CMK (cell line): ENCODE measurements at places on chromosomes 7 and 10.

DNA sequence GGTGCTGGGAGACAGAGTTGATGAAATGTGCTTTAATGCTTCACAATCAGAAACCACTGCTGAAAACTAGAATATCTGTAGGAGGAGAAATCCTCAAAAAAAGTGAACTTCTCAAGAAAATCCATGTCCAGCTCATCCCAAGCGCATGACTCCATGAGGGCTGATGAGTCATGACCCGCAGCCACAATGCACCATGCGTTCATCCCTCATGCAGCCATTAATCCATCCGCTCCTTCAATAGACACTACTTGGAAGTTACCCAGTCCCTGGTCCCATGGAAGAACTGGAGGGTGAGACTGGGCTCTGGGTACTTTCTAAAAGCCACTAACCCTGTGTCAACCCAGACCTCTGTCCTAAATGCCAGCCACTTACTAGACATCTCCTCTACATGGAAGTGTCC lies 24.4 kb downstream of the TMEM273 start:
- no peak for DNase-seq

DNA sequence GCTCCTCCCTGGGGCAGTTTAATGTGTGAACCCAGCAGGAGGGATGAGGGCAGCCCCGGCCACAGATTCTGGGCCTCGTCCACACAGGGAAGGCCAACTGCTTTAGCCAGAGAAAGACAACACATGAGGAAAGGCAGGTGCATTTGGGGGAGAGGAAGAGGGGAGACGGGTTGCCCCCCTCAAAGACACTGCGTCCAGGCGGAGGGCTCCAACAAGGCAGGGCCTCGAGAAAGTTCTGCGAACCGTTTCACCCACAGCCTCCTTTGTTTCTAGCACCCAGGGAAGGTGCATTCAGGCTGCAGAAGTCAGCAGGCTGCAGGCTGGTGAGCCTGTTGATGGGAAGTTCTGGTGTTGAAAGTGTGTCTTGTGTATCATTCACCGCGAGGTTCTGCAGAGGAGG lies 10.1 kb downstream of the FOXL3 start:
- DNase-seq = no peak

DNA sequence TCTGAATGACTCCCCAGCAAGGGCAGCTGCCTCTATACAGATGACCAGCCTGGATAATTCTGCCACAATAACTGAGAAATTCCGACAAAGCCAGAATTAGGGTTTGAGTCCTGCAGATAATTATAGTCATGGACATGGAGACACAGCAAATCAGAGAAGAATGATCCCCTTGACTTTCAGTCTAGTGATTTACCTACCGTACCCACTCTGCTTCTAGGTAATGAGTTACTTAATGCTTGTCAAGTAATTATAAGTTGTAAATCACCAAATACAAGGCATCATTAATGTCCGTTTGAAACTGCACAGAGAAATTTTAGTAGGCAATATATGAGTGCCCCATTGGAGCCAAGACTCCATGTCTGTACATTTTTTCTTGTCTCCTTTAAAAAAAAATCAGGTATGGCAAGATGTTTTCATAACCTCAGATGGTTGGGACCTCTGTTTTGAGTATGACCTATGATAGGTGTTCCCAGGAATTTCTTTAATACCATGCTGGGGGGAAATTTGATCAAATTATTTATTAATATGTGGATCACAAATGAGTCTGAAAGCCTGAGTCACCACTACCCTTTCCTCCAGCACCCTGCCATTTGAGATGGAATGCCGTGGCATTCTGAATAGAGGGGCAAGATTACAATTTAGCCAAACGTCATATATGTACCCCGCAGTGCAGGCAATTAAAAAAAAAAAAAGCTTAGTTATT lies 5.5 kb upstream of the ARID5B start:
- DNase-seq = no peak

- no peak for DNase-seq
These were observed 114.0 kb upstream of the HGF start for GRCh38 chr7:81883801-81884393.

GRCh38 chr7:44460325-44460724 lies 30.1 kb downstream of the NUDCD3 start:
- no peak for DNase-seq

DNA sequence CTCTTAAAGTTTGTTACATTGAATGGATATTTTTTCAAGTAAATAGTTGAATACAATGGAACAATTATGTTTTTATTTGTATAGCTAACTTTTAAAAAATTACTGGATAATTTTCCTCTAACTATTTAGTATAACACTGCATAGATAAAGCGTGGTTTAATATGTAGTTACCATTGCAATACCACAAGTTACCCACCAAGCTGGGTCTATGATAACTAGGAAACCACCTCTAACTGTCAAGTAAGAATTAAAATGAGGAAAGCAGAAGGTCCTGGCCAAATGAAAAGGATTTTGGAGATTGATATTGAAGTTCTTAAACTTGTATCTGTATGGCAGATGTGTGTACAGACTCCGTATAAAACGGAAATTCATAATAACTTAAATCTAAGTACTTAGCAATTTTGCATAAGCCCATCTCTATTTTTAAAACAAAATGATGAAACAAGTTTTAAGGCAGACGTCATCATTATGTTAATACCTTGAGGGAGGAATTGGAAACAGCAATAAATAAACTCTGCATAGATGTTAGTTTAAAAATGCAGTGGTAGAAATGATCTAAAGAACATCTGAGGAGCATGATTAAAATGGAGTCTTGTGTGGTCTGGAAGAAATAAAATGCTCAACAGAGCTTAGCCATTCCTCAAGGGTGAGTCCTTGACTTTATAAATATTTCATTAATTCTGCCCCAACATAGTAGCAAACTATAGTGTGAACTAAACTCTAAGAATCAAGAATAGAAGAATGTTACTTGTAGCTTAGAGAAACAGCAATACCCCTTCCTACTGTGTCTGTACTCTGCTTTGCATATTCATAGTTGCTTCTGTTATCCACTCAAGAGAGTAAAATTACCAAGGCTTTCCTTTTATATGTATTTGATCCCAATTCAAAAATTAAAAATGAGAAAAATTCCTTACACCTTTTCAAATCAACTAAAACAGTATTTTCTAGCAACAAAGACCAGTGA lies 206.4 kb upstream of the FERD3L start:
- DNase-seq = no peak

- no peak for DNase-seq
These were observed 38.8 kb upstream of the CDK6 start for GRCh38 chr7:92875173-92875572.

GRCh38 chr10:17161775-17162174 lies 32.2 kb upstream of the CUBN start:
- DNase-seq = no peak

- DNase-seq = no peak
These were observed 333.8 kb downstream of the CXCL12 start for GRCh38 chr10:44051091-44051490.

- no peak for DNase-seq
These were observed 369.8 kb downstream of the GFRA1 start for GRCh38 chr10:115903207-115903606.

GRCh38 chr7:146736446-146737190 lies 620.0 kb downstream of the CNTNAP2 start:
- DNase-seq = no peak

- DNase-seq = no peak
These were observed 315.3 kb downstream of the PTEN start for GRCh38 chr10:88178758-88179157.

- no peak for DNase-seq
These were observed 817.6 kb downstream of the TNS3 start for GRCh38 chr7:46764100-46764936.

GRCh38 chr7:78673272-78673671 lies 780.2 kb downstream of the MAGI2 start:
- DNase-seq = no peak

- DNase-seq = no peak
These were observed 176.9 kb downstream of the SEMA3A start for GRCh38 chr7:84017651-84018050.

GRCh38 chr10:7667262-7668141 lies 736 bp upstream of the ITIH5 start:
- no peak for DNase-seq
